ENCODE measurements at places on chromosomes 6 and 20. TPM values are rescaled to one million over a fixed set of nuclear protein-coding genes. Genes with fewer than 3 reads are reported as not detected.

GRCh38 chr6:94559829-94560537, 1017.4 kb upstream of the MANEA start:
- no peak for DNase-seq

GRCh38 chr6:53199156-53199555, 50.5 kb upstream of the GCM1 start:
- no peak for DNase-seq

The RGS17 gene
- 0.75 TPM for polyA plus RNA-seq

- no peak for DNase-seq
Measured at GRCh38 chr6:91045161-91045560, 458.3 kb upstream of the MAP3K7 start.

GRCh38 chr6:80608881-80609280, 502.4 kb downstream of the BCKDHB start:
- peak; percentile 49 for DNase-seq

DNA sequence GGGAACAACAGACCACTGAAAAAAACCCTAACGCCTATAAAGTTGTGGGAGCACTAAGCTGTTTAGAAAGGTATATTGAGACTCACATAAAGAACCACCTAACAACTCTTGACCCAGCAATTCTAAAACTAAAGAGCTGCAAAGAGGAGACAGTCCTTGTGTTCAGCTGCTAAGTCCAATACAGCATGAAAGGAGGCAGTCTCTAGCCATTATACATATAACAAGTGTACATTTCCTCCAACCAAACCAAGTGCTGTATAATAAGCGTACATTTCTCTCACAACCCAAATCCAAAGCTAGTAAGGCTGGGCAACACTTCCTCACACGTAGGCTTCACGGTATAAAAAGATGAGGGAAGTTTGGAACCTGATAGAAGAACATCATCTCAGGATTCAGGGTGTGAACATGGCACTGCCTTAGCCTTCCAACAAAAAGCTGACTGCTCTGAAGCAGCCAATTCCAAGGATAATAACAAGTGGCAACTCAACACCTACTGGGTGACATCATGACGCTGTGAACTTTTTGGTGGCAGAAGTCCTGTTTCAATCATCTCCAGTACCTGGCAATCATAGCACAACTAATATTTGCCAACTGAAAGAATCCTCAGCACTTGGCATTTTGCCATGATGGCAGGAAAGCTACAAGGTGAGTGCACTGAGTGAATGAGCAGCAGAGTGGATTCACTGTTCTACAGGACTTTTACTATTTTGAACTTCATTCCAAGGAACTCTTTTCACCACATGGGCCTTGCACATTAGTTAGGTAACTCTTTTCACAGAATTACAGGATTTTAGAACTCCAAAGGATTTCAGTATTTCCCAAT, 16.6 kb downstream of the TBC1D20 start:
- DNase-seq, result no peak

DNA sequence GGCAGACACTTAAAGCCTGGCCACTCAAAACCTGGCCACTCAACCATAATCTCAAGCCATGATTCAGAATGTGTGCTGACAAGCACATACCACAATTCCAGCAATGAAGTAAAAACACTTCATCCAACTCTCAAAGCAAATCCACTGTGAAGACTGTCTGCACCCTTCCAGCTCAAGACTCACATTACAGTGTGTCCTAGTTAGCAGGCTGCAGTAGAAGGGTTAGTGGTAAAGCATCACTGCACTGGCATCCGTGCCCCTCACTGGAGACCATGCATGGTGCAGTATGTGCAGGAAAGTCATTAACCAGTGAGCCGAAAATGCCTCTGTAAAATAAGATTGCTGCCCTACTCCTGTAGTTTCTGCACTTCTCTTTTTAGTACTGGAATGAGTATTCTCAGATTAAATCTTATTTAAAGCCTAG, 43.4 kb downstream of the SLC23A2 start:
- DNase-seq, result peak; percentile 52

The OR2J3 gene
- not detected for polyA plus RNA-seq

- no peak for DNase-seq
Measured at GRCh38 chr20:58025233-58025632, 203.2 kb downstream of the ANKRD60 start.

GRCh38 chr20:1945134-1945618, 48.7 kb downstream of the PDYN start:
- no peak for DNase-seq

The HLA-DMB gene
- polyA plus RNA-seq, result 0.19 TPM

The COL19A1 gene
- polyA plus RNA-seq, result not detected

GRCh38 chr6:160523223-160523622, 140.9 kb downstream of the LPA start:
- DNase-seq, result no peak

The PI16 gene
- 0.20 TPM for polyA plus RNA-seq

- no peak for DNase-seq
Measured at GRCh38 chr20:35709259-35709658, 10.1 kb downstream of the ROMO1 start.

DNA sequence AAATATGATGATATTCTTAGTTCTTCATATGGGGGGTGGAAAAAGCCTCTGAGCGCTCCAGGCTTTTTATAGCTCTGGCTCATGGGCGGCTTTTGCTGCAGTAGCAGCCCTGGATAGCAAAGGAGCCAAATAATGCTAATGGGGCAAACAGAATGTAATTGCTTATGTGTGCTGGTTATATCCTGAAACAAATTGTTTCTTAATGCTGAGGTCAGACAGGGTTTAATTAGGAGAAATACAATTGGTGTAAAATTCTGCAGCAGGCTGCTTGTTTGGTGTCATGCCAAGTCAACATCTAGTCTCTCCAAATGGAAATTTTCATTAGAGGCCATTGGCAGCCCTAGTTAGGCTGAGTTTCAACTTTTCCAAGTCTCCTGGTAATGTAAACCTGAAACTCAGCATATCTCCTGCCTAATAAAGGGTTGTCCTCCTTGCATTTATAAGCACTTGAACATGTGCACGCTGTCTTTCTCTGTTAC, 530.1 kb upstream of the NOX3 start:
- no peak for DNase-seq

DNA sequence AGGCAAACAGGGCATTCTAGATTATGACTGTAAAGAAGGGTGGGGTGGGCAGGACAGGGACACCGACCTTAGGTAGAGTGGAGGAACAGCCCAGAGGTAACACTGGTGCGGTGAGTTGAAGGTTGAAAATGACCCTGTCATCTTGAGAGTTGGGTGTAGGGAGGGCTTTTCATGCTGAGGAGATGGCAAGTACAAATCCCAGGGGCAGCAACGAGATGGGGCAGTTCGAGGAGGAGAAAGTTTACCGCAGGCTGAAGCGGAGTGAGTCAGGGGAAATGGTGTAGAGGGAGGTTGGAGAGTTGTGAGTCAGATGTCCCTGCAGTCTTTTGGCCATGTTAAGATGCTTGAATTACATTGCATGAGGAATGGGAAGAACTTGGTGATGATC, 101.1 kb downstream of the HIVEP1 start:
- DNase-seq, result peak; percentile 84

- no peak for DNase-seq
Measured at GRCh38 chr6:112176175-112176574, 78.2 kb downstream of the LAMA4 start.

DNA sequence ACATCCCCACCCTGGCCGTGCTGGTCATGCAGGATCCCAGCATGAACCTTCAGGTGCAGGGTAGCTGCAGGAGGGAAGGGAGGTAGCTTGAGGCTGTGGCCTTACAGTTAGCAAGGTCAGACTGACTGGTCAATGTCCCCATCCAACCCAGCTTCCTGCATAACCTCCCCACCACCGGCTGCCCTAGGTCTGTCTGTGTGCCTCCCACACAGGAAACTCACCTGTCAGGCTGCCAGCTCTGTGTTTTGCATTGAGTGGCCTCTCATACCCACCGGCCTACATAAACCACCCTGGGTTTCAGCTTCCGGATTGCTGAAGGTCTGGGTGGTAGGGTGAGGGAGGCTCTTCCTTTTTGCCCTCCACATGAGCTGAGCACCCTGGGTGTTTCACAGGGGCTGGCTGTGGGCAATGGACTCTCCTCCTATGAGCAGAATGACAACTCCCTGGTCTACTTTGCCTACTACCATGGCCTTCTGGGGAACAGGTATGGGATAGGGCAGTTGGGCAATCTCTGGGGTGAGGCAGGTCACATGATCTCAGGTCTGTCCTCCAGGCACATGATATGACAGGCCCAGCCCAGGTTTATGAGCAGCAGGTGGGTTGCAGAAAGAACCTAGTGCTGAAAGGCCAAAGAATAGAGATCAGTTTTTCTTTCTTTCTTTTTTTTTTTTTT, 1.8 kb downstream of the CTSA start:
- DNase-seq, result no peak

GRCh38 chr20:15375836-15376235, 1038.4 kb upstream of the FLRT3 start:
- DNase-seq, result no peak

- DNase-seq, result peak; percentile 59
Measured at GRCh38 chr6:157304899-157305663, 18.2 kb downstream of the TMEM242 start.

GRCh38 chr6:16618962-16619361, 142.3 kb downstream of the ATXN1 start:
- no peak for DNase-seq

The DNAAF9 gene
- 6.9 TPM for polyA plus RNA-seq

GRCh38 chr6:167993169-167993568, 4.3 kb upstream of the KIF25 start:
- no peak for DNase-seq

The SULF2 gene
- polyA plus RNA-seq, result 0.77 TPM

GRCh38 chr6:106648651-106649308, 19.4 kb downstream of the QRSL1 start:
- DNase-seq, result no peak

The SRSF6 gene
- 134 TPM for polyA plus RNA-seq

The ARID1B gene
- 20.1 TPM for polyA plus RNA-seq

The MUC21 gene
- polyA plus RNA-seq, result not detected

- DNase-seq, result no peak
Measured at GRCh38 chr20:1637226-1637625, 17.4 kb upstream of the SIRPB1 start.

GRCh38 chr6:101640131-101640530, 246.6 kb downstream of the GRIK2 start:
- no peak for DNase-seq

- no peak for DNase-seq
Measured at GRCh38 chr20:50141018-50141675, 12.4 kb downstream of the PEDS1 start.

DNA sequence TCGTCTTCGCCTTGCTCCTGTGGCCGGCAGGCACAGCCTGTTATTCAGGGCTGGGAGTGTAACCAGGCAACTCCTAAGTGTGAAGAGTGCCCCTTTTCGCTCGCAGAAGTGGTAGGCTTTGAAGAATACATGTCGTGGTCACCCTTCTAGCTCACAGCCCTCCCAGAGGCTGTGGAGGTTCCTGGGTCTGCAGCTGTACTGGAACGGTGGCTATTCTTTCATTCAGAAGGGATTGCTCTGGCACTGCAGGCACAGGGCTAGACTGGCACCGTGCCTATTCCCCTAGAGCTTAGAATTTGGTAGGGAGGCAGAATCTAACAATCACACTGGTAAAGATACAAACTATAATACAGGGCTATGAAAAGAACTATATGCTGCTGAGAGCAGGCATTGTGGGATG, 1.1 kb upstream of the SRSF12 start:
- DNase-seq, result no peak

The TUBB1 gene
- not detected for polyA plus RNA-seq

The ISM1 gene
- polyA plus RNA-seq, result 0.03 TPM

The GRIK2 gene
- 8.2 TPM for polyA plus RNA-seq
